Smooth muscle cell of the pulmonary artery (primary cell): ENCODE measurements at places on chromosomes 12 and 14. TPM values are rescaled to one million over a fixed set of nuclear protein-coding genes. Genes with fewer than 3 reads are reported as not detected.

The SFSWAP gene
- 16.6 and 21.4 TPM in 2 replicates for total RNA-seq

The DBX2 gene
- total RNA-seq, result not detected in 2 replicates

The HOXC9 gene
- 0.40 and 1.8 TPM in 2 replicates for total RNA-seq

The GLT1D1 gene
- total RNA-seq, result under 0.01 TPM in 1 of 2 replicates, not detected in the other

The KLRG1 gene
- 0.50 and 0.78 TPM in 2 replicates for total RNA-seq

The SETD1B gene
- total RNA-seq, result 4.8 and 5.6 TPM in 2 replicates

The NGB gene
- total RNA-seq, result not detected in 2 replicates

The NOXRED1 gene
- total RNA-seq, result 0.33 and 0.40 TPM in 2 replicates
